ENCODE measurements at places on chromosomes 11 and 22.

DNA sequence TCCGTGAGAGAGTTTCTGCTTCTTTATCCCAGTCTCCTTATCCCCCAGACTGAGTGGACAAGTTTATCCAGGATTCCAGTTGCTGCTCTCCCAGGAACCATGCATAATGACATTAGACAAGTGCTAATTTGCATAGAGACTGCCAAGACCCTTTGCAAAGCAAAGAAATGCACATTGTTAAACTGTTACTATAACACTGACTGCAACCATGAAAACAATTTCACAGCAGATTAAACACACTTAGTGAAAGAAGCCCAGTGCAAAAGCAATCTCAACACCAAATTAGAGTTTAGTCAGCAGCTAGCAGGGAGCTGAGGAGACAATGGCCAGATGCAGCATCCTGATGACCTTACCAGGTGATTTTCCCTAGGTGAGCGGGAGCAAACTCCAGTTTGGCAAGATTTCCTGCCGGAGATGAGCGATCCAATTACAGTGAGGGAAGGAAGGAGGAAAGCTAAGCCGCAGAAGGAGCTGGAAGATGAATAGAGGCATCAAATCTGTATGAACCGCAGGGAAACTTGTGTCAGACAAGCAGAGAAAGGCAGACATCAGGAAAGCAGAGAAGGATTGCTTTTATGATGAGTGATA is 273.8 kb upstream of the B3GAT1 start:
- no peak for DNase-seq

DNA sequence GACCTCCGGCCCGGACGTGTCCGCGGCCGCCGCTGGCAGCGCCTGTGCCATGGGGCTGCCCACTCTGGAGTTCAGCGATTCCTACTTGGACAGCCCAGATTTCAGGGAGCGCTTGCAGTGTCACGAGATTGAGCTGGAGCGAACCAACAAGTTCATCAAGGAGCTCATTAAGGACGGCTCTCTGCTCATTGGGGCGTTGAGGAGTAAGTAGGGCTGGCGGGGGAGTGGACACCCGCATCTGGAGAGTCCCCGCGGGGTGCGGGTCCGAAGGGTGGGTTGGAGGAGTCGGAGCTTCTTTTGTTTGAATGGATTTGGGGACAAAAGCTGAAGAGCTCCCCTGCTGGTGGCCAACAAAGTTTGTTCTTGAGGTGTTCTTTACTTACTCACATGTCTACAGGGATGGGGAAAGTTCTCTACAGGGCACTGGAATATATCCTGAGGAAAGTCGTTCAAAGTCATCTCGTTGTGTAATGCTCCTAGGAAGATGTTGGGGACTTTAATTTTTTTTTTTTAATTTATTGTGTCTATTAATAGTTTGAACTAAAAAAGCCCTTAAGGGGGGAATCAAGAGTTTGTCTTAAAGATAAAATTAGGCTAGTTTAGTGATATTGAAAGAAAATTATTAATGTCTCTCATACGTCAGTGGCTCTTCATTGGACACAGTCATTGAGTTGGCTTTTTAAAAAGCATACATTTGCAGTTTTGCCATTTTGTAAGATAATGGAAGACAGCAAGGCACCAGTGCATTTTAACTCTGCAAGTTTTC is 725 bp downstream of the ARHGAP42 start:
- DNase-seq = peak; percentile 1

DNA sequence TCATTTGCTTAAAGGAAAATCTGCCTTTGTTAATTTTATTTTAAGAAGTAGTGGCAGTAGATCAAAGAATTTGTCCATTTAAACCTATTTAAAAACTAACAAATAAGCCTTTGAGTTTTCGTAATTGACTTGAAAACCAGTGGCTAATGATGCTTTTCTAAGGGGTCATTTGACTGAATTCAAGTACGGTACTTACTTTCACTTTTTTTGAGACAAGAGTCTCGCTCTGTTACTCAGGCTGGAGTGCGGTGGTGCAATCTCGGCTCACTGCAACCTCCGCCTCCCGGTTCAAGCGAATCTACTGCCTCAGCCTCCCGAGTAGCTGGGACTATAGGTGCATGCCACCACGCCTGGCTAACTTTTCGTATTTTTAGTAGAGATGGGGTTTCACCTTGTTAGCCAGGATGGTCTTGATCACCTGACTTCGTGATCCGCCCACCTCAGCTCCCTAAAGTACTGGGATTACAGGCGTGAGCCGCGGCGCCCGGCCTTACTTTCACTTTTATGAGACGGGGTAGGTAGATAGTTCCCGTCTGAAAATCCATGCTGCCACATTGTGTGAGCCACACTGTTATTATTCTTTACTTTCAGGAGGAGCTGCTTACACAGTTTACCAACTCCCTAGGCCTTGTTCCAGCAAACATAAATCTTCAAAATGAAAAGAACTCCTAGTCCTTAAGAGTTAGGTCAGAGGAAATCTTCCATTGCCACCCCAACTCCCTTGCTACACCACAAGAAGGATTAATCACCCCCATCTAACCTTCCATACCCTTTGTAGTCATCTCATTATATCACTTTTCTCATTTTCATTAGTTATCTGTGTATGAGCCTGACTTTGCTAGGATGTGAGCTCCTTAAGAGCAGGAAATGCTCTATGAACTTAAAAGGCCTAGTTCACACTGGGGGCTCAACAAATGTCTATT is 926.6 kb upstream of the CCDC90B start:
- no peak for DNase-seq

DNA sequence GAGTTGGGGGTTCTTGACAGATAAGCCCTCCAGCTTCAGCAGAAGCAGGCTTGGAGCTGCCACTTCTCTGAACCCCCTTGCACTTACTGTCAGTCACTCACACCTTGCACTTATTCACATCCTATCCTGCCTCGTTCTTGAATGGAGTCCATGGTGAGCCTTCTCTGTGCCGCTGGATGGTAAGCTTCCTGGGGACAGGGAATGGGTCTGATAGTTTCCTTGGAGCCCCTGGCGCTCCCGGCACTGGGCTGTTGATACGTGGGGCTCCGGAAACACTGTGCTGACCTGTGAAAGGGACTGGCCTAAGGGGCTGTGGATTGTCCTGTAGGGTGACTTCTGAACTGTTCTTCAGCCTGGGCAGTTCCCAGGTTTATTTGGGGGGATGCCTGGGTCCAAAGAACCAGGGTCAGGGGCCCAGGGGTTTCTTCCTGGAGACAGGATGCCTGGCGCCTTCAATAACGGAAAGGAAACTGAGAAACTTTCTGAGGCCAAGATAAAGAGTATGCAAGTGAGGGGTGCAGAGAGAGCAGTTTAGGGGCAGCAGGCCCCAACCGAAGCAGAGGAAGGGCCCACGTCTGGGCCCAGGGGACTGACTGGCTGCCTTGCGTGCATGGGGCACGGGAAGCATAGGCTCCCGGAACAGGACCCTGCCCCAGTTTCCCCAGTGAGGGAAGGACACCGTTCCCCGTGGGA is 709 bp upstream of the ST3GAL4 start:
- DNase-seq = no peak

Measured in CD4-positive, alpha-beta T cell treated with Interleukin-1 beta for 1 hour (primary cell).